ENCODE measurements at places on chromosomes 12 and 14.

GRCh38 chr12:25089738-25090137 is 105.2 kb downstream of the DNAI7 start:
- DNase-seq, result no peak

- no peak for DNase-seq
Measured at GRCh38 chr14:26113911-26114640, 483.8 kb downstream of the NOVA1 start.

DNA sequence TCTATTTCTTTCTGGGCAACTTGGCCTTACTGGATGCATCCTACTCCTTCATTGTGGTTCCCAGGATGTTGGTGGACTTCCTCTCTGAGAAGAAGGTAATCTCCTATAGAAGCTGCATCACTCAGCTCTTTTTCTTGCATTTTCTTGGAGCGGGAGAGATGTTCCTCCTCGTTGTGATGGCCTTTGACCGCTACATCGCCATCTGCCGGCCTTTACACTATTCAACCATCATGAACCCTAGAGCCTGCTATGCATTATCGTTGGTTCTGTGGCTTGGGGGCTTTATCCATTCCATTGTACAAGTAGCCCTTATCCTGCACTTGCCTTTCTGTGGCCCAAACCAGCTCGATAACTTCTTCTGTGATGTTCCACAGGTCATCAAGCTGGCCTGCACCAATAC is 5.3 kb downstream of the OR4N5 start:
- no peak for DNase-seq

GRCh38 chr12:103169-103981 is 36.8 kb downstream of the IQSEC3 start:
- DNase-seq, result no peak

DNA sequence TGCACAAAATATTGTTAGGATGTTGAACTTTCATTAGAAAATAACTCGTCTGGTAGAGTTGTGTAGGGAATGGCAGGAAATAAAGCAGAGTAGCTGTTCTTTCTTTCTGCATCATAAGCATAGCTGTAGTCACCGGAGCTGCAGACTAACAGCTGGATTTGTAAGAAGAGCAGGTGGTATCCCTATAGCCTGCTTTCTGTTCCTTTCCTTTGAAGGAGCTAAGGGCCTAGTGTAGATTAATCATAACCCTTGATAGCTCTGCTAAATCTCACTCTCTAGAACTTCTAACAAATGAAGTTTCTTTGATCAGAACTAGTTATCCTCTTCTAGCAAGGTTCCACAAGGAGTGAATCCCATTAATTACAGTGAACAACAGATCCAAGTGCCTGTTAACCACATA is 3.5 kb downstream of the LMO3 start:
- DNase-seq, result no peak

- DNase-seq, result no peak
Measured at GRCh38 chr12:60279221-60279620, 683.4 kb downstream of the SLC16A7 start.

GRCh38 chr14:101619484-101619883 is 58.2 kb downstream of the DIO3 start:
- DNase-seq, result no peak

GRCh38 chr12:25436206-25437030 is 116.7 kb downstream of the LMNTD1 start:
- peak; percentile 9 for DNase-seq

GRCh38 chr12:50538182-50538581 is 33.4 kb downstream of the DIP2B start:
- DNase-seq, result no peak

DNA sequence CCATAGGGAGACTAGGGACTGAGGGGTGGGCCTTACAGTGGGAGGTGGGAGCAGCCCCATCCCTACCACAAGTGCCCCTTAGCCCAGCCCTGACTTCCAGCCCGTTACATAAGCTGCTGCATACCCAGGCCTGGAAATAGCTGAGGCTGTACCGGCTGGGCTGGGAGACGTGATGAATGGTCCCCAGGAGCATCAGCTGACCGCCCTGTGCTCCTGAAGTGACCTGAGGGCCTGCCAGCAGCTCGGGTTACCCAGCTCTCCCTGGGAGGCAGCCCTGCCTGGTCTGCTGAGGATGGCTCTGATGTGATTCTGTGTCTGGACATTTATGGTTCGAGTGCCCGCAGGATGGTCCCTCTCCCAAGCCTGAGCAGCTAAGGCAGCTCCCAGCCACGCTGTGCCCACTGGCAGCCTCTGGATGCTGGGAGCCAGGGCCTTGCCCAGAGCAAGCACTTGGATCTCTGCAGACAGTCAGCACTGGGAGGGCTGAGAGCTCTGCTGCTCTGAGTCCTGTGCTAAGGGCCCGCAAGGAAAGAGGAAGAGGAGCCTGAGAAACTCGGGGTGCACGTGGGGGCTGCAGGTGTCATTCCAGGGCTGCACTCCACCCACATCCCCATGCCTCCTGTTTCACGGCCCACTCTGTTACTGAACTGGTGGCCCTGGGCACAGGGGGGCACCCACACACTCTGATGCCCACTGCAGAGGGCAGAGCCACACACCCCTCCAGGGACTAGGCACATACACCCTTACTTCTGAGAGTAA is 20.5 kb downstream of the TAMALIN start:
- DNase-seq, result no peak

GRCh38 chr14:77195766-77196165 is 14.2 kb downstream of the TMEM63C start:
- no peak for DNase-seq

DNA sequence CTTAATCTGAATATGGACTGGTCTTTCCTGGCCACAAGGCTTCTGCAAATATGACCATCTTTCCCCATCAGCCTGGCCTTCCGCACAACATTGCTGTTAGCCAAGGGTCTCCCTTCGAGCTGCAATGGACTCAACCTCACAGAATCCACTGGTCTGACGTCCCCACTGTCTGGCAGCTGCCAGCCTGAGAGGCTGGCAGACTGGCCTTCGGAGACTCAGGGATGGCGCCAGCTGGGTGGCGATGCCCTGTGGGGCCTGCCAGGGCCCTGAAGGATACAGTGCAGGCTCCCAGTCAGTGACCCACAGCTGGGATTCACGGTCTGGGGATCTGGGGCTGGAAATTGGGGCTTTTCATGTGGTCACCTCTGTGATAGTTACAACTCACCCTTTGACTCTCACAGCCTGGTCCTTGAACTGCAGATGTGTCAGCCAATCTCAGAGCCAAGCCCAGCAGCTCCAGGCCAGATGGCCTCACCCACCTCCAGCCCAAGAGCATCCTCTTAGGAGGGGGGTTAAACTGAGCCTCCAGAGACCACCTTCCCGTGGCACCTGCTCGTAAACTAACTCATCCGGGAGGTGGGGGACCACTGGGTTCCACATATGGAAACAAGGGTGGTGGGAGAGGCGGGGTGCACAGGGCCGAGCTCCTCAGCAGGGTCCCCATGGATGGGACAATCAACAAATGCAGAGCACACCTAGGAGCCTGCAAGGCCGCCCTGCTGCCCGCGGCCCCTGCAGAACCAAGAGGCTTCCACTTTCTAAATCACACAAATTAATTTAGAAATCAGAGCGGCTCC is 21.1 kb upstream of the C14orf180 start:
- no peak for DNase-seq

GRCh38 chr12:20128928-20129327 is 239.4 kb upstream of the PDE3A start:
- DNase-seq, result no peak

- no peak for DNase-seq
Measured at GRCh38 chr12:81128930-81129554, 51.2 kb downstream of the ACSS3 start.

- DNase-seq, result no peak
Measured at GRCh38 chr14:96658611-96659010, 138.6 kb upstream of the VRK1 start.

GRCh38 chr12:93706387-93706786 is 29.2 kb downstream of the CRADD start:
- DNase-seq, result no peak

DNA sequence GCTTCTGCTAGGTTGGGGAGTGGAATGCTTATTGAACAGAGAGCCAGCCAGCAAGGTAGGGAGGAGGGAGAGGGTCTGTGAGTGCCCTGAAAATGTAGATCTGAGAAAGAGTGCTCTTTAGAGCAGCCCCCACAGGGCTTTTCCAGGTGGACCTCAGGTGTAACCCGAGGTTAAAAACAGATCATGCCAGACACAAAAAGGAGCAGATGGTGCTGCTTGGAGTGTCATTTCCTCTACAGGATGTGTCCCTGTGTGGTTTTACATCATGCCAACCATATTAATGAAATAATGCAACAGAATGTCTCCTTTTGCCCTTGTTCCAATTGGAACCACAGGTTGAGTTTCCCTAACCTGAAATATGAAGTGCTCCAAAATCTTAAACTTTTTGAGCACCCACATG is 6.4 kb downstream of the SUSD6 start:
- peak; percentile 36 for DNase-seq

- no peak for DNase-seq
Measured at GRCh38 chr12:2288875-2289274, 236.1 kb downstream of the CACNA1C start.

DNA sequence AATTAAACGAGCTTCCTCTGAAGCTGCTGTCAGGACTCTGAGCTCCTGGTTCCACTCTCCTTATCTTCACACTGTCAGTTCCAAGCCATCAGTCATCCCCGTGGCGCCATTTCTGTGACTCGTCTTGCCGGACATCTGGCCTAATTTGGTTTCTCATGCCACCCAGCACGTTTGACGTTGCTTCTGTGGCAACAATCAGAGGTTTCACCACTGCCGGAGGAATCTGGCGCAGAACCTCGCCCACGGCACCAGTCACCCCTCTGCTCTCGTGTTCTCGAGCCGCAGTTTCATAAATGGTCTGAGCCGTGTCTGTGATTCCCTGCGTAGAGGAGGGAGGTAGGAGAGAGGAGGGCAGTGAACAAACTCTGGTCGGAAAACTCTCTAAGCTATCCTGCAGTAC is 29.7 kb downstream of the BDKRB1 start:
- DNase-seq, result no peak

DNA sequence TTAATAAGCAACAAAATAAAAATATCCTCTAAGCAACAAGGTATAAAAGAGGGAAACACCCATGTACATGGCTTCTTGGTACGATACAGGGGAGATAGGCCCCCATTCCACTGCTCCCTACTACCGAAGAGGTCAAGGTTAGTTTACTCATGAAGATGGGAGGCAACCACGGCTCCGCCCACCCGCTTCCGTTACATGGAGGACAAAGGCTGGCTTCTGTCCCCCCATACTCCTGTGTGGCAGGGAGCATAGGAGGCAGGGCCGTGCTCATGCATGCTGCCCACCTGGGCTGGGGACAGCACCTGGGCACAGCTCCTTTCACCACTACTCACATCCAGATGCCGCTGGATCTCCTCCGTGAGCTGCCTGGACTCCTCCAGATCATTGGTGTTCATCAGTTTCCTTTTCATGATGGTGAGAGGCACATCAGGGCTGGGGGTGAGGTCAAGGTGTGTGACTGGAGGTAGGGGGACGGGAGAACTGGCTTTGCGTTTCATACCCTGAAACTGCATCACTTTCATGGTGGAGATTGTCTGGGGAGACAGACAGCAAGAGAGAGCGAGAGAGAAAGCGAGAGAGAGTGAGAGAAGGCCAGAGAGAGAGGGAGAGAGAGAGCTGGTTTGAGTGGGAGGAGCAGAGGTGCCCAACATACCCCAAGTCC is 39.0 kb downstream of the LGMN start:
- DNase-seq, result no peak

DNA sequence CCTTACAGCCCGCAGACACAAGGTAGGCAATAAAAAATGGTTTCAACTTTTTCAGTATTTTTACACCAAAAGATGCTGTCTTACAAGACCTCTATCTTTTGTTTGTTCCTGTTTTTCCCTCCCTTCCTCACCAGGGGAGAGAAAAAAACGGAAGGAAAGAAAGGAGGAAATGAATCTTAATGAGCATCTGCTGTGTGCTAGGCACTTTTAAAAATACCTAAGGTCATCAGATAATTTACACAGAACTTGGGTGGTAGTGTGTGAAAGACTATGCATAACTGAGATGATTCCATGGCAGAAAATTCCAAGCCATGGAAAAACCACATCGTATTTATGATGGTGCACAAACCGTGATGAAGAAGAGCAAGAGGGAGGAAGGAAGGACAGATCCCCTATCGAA is 121.2 kb downstream of the DIP2B start:
- no peak for DNase-seq

DNA sequence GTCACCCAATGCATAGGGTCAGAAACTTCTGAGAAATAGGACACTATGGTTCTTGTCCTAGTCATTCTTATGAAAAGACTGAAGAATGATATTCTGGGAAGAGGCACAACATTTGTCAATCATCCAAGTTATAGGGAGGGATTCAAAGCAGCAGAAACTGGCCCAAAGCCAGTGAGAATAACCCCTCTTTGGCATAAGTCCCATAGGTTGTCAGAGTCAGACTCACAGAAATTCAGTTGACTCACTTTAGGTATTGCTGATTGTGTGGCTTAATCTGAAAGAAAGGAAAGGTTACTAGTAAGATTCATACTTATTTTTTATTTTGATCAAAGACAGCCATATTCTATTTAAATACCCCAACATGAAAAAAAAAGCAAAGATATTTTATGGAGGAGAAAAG is 151.0 kb downstream of the SRGAP1 start:
- no peak for DNase-seq

- no peak for DNase-seq
Measured at GRCh38 chr14:105335735-105336476, 21.4 kb downstream of the PACS2 start.

DNA sequence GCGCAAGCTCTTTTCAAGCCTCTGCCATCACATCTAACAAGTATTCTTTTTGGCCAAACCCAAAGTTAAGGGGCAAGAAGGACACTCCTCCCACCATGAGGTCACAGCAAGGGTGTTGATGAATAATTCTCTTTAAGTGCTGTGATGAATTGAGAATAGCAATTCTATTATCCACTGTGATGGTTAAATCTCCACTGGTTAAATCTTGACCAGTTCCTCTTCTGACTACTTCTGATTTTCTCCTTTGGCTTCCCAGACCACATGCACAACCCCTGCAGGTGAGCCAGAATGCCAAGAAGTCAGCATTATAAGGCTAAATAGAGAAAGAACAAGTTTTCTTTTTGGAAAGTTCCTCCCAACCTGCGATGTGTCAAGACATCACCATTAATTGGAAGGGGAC is 90.6 kb upstream of the BCL2L14 start:
- DNase-seq, result peak; percentile 8

DNA sequence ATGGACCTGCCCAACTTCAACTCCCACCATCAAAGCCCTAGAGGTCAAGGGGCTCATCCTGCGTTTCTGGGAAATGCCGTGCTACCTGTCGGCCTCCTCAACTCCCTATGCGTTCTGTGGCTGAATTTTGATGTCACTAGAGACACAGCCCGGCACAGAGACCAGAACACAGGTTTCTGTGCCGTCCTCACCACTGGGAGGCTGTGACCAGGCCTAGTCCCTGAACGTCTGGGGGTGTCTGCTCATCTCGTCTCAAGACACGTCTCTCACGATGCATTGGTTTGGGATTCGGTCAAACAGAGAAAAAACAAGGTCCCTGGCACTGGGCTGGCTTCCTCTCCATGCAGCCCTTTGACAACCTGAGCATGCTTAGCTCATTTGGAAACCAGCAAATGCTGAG is 33.5 kb downstream of the SLC15A4 start:
- DNase-seq, result no peak

All from CD4-positive, alpha-beta T cell treated with Interferon alpha-2 for 1 hour (primary cell).